ENCODE measurements at places on chromosomes 13 and 19. TPM values are rescaled to one million over a fixed set of nuclear protein-coding genes. Genes with fewer than 3 reads are reported as not detected.

DNA sequence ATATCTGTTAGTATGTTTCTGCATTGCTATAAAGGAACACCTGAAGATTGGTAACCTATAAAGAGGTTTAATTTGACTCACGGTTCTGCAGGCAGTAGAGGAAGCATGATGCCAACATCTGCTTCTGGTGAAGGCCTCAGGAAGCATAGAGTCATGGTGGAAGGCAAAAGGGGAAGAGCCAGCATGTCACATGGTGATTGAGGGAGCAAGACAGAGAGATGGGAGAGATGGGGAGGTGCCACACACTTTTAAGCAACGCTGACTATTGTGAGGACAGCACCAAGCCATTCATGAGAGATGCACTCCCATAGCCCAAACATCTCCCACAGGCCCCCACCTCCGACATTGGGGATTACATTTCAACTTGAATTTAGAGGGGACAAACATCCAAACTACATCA is 32.8 kb downstream of the COG6 start:
- DNase-seq, result no peak

DNA sequence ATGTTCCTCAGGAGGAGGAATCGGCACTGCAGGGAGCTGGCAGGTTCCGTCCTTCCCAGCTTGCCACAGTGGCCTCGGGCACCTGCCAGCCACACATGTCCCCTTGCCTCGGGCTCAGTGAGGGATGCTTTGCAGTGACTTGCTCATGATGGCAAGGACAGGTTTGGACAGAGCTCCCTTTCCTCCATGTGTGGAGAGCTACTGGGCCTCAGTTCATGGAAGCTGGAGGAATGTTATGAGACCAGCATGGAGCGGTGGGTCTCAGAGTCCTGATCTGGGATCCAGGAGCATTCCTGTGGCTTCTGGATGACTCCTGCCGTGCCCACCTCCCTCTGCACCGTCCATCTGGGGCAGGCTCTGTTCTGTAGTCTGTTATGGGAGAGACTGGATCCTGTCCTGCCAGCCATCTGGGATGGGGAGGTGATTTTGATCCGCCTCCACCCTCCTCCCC is 59.2 kb downstream of the SIPA1L3 start:
- no peak for DNase-seq

DNA sequence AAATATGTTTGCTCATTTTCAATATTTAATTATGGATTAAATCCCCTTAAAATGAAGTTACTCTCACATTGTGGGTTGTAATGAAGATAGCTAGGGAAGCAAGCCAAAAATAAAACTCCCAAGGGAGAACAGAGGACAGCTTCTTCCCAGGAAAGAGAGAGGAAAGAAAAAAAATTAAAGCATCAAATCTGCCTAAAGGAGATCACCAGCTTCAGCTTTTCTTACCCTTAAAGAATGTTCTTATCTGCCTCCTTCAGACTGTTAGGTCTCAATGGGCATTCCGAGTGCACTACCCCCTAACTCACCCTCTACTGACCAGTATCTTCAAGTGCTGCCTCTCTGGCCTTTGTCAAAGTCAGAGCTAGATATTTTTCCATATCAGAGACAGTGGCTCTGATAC is 55.2 kb downstream of the XPO4 start:
- DNase-seq, result no peak

DNA sequence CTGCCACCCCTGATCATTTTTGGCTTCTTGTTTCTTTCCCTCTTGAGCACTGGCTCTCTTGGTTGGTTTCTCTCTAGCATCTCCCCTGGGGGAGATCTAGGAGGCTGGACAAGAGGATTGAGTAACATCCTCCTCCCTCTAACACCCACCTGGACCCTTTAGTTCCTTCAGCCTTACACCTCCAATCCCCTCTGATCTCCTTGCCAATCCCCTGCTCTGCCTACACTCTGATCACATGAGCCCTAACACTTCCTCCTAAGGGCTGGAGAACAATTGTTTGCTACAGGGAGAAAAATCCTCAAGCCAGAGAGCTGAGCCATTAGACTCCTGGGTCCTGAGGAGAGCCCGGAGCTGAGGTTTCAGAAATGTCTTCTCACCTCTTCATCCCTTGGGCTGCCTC is 65.9 kb upstream of the ADGRL1 start:
- DNase-seq, result no peak

GRCh38 chr13:31862828-31863227 is 123.5 kb downstream of the RXFP2 start:
- DNase-seq, result no peak

Gene ARL11
- not detected for polyA plus RNA-seq

Gene CLPTM1
- polyA plus RNA-seq, result 127 TPM

Gene FRY
- 40.7 TPM for polyA plus RNA-seq

Gene PPM1N
- 1.2 TPM for polyA plus RNA-seq
